Renal cortical epithelial cell (primary cell): ENCODE measurements at places on chromosomes 7 and 10.

- DNase-seq, result peak; percentile 70
Observed at GRCh38 chr7:124723012-124723411, 42.6 kb downstream of the GPR37 start.

- no peak for DNase-seq
Observed at GRCh38 chr7:75638594-75639070, 100.1 kb downstream of the HIP1 start.

DNA sequence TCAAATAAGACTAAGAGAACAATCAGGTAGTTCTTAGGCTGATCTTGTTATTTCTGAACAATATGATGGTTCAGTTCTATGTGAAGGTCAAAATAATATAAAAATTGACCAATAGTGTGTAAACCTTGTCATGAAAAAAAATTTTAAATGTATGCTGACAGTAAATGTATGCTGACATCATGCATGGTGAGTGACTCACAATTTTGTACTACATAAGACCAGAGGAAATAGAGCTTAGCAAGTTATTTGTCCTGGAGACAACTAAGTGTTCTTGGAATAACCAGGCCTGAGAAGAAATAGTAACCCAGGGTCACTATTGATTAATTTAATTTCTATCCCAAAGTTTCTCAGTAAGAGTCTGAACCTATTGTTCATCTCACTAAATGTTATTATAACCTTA, 182.2 kb upstream of the PCDH15 start:
- peak; percentile 58 for DNase-seq

DNA sequence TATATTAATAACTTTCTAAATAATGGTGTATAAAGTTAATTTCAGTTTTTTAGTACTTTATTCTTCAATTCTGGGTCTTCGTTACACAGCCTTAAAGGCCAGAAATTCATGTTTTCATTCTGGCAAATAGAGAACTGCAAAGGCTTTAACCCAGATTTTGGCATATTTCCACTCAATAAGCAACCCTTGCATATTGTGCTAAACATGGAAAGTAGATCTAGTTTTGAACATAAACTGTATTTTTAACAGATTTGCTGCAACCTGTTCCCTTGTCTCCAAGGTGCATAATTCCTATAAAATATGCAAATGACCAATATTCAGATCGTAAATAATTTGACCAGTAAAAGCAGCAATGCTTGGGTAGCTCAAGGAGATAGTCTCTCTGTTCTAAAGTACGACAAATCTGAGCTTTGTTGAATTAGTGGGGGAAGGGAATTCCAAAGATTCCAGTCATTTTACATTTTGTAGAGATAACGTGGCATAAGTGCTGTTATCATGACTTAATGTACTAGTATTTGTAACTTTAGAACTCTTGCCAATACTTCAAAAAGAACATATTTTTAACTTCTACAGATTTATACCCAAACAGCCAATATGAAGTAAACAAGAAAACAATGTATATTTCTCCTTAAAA, 46.4 kb upstream of the RSBN1L start:
- no peak for DNase-seq

- no peak for DNase-seq
Observed at GRCh38 chr10:71072131-71072822, 140.1 kb upstream of the UNC5B start.

DNA sequence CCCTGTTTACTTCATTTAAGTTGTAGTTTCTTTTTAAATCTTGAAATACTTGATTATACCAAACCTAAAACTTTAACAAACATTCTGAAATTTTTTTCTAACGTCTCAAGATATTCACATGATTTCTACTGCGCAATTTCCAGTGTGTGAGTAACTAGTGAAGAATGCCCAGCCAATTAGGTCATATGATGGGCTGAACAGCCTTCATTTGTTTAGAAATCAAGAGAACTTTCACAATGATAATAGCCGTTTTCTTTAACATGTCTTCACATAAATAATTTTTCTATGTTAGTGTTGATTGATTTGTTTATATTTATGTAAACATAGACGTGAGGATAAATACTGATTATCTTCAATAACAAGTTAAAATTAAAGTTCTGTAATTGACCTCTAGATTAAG, 21.8 kb downstream of the STAM start:
- DNase-seq, result peak; percentile 93

DNA sequence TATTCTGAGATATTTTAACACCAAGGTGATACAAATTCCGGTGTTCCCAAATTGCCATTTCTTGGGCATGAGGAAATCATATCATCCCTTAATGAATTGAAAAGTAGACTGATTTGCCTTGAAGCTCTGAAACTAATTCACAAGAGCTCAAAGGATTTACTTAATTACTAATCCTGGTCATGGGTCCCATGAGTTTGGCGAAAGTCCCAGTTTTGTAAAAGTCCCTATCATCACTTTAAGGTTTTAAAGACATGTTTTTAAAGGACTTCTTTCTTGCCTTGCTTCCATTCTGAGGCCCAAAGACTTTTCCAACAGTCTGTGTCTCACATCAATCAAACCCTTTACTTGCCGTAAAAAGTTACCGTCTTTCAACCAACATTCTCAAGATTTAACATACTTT, 377.9 kb downstream of the DNAJB9 start:
- DNase-seq, result no peak

- no peak for DNase-seq
Observed at GRCh38 chr10:76456197-76456596, 1024.8 kb downstream of the LRMDA start.

- no peak for DNase-seq
Observed at GRCh38 chr7:81944058-81944457, 174.2 kb upstream of the HGF start.

GRCh38 chr10:73647211-73647874, 6.1 kb upstream of the MYOZ1 start:
- no peak for DNase-seq

DNA sequence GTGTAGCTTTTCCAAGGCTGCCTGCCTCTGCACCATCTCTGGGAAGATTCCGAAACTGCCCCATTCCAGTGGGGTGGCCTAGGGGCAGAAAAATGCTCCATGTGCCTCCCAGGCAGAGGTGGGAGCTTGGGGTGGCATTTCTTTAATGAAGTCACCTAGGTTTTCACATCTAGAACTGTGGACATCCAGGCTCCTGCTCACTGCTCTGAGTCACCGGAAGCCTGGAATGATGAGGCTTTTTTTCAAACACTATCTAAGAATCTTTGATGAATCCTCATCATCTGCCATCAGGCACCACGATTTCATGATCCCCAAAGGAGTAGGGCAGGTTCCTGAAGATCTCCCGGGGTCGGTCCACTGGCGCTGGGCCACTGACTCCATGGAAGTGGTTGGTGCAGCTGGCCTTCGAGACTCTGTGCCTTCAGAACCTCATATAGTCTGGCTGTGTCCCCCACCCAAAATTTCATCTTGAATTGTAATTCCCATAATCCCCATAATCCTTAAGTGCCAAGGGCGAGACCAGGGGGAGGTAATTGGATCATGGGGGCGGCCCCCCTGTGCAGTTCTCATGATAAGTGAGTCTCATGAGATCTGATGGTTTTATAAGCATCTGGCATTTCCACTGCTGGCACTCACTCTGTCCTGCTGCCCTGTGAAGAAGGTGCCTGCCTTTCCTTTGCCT, 37.1 kb downstream of the MTURN start:
- peak; percentile 21 for DNase-seq

- no peak for DNase-seq
Observed at GRCh38 chr7:129793506-129794310, 159.1 kb downstream of the UBE2H start.

DNA sequence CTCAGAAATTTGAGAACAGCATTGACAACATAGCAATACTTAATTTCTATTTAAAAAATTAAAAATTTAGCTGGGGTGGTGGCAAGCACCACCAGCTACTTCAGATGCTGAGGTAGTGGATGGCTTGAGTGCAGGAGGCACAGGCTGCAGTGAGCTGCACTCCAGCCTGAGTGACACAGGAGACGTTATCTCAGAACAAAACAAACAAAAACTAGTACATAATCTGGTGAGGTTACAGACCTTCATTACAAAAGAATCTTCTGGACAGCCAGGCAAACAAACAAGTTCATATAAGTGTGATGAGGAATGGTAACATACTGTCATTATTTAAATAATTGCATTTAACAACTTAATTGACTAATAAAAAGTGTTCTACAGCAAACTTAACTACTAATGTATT, 77.0 kb upstream of the OIT3 start:
- DNase-seq, result no peak

- peak; percentile 56 for DNase-seq
Observed at GRCh38 chr7:30764030-30764975, 6.9 kb upstream of the MINDY4 start.

DNA sequence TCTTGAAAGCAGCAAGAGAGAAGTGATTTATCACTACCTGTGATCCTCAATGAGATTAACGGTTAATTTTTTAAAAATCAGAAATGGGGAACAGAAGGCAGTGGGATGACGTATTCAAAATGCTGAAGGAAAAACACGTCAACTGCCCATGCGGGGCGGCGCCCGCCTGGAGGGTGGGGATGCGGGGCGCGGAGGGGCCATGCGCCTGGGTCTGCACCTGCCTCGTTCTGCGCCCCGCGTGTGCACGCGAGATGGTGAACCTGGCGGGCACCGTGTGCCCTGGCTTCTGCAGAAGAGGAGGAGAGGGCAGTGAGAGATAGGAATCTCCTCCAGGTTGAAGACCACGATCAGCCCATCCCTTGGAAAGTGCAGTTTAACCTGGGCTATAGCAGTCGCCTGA, 79.3 kb upstream of the ZNF32 start:
- DNase-seq, result no peak

DNA sequence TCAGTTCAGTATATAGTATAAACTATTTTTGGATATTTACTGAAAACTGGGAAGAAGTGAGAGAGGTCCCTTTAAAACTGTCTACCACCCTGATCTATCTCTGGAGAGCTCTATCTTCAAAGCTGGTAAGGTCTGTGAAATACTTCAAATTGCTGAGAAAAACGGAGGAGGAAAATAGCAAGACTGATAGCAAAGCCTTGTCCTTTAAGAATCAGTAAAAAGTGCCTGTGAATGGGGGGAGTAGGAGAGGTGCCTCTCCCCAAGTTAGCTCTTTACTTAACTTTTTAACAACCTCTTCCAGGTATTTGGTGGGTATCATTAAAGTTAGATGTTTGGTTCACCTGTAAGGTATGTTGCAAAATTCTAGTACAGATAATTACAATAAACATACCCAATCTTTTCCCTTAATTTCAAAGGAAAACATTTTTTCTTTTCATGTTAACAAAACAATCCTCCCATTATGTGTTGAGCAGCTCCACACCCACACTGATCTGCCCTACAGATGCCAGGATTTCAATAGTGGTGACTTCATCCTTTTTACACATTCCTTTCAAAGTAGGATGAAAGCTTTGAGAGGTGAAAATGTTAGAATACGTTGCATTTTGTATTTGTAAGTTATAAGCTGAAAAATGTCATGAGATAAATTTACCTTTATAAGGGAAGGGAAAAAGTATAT, 149.2 kb downstream of the CRPPA start:
- peak; percentile 15 for DNase-seq

GRCh38 chr10:77513781-77514331, 123.8 kb downstream of the KCNMA1 start:
- peak; percentile 94 for DNase-seq

DNA sequence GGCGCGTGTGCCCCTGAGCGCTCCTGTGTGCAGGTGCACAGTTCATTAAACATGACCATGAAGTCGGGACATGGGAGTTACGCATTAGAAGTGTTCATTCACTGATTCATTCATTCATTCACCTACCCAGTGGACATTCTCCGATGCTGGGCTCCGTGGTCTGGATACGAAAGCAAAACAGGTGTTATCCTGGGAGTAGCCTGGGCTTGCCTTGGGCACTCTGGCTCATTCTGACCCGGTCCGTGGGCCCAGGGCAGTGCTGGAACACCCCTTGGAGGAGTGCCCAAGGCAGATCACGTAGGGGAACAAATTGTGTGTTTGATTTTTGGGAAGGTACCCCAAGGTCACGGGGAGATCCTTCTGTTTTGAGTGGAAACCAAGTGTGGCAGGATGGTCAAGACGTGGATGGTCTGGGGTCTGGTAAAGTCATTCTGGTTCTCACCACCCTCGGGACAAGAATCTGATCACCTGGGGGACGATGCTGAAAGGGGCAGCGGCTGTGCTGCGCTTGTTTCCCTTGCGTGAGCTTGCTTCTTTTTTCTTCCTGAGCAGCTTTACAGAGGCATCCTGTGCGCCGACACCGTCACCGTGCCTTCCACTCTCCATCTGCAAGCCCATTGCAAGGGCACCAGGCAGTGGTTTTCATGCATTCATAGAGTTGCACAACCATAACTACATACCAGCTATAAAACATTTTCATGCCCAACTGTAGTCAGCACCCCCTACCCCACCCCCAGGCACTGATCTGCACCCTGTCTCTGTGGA, 10.1 kb downstream of the ELFN1 start:
- no peak for DNase-seq

GRCh38 chr7:110977127-110977737, 113.7 kb upstream of the LRRN3 start:
- DNase-seq, result no peak

GRCh38 chr10:78383378-78384048, 349.9 kb downstream of the RPS24 start:
- no peak for DNase-seq

GRCh38 chr7:131109011-131109758, 218.5 kb upstream of the MKLN1 start:
- DNase-seq, result no peak

DNA sequence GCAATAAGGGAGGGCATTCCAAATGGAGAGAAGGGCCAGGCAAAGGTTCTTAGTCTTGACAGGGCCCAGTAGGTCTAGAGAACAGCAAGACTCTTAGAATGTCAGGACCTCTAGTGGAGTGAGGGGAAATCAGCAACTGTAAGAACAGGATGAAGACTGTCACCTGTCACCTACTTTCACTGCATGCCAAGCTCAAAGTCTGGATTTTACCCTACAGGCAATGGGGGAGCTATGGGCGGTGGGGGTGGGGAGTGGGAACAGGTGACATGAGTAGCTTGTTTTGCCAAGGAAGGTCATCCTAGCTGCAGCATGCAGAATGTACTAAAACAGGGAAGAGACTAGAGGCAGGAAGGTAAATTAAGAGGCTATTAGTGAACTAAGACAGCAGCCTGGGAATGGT, 18.3 kb downstream of the GOT1 start:
- no peak for DNase-seq

GRCh38 chr10:45450866-45451265, 76.8 kb downstream of the ALOX5 start:
- DNase-seq, result no peak

- DNase-seq, result no peak
Observed at GRCh38 chr10:131238669-131239280, 72.7 kb downstream of the TCERG1L start.
